Stimulated activated CD4-positive, alpha-beta T cell treated with anti-CD3 and anti-CD28 coated beads, TNF-alpha, amount 100 ng/mL, for 1 hour (primary cell): ENCODE measurements at places on chromosomes 5 and 9.

- DNase-seq = no peak
Measured at GRCh38 chr5:2685651-2686272, 65.7 kb downstream of the IRX2 start.

- no peak for DNase-seq
Measured at GRCh38 chr5:38845526-38846378, at the start of gene OSMR. Gene OSMR (plus strand): TSS chr5:38846012. CDS start chr5:38869045, 23,033 bp downstream.

- no peak for DNase-seq
Measured at GRCh38 chr5:159657771-159658170, 258.5 kb upstream of the ADRA1B start.

DNA sequence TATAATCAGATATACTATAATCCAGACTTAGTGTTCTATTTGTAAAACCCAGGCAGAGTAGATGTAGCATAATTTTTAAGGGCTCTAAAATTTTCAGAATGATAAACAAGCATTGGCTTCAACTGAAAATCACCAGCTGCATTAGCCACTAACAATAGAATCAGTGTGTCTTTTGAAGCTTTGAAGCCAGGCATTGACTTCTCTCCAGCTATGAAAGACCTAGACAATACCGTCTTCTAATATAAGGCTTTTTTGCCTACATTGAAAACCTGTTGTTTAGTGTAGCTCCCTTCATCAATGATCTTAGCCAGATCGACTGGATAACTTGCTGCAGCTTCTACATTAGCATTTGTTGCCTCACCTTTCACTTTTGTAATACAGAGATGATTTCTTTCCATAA is 1877.3 kb upstream of the ACO1 start:
- no peak for DNase-seq

GRCh38 chr9:113219186-113219936 is 1.7 kb downstream of the FKBP15 start:
- DNase-seq = no peak

- no peak for DNase-seq
Measured at GRCh38 chr9:73615557-73615956, 463.9 kb downstream of the ANXA1 start.

- DNase-seq = no peak
Measured at GRCh38 chr5:155254399-155254798, 240.8 kb downstream of the KIF4B start.

DNA sequence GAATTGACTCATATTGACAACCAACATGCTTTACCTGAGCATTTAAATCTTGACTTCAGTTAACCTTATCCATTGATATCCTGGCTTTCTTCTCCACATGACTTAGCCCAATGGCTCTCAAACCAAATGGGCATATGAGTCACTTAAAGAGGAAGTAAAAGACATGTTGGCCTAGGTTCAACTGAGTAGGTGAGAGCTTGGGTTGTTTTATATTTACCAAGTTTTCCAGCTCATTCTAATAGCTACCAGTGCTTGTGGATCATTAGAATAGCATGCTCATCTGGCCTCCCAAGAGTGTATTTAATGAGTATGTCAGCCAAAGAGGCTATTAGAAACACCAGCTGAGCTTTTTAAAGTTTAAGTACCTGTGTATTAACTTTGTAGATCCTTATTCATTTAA is 1049.0 kb downstream of the PTPRD start:
- DNase-seq = no peak

DNA sequence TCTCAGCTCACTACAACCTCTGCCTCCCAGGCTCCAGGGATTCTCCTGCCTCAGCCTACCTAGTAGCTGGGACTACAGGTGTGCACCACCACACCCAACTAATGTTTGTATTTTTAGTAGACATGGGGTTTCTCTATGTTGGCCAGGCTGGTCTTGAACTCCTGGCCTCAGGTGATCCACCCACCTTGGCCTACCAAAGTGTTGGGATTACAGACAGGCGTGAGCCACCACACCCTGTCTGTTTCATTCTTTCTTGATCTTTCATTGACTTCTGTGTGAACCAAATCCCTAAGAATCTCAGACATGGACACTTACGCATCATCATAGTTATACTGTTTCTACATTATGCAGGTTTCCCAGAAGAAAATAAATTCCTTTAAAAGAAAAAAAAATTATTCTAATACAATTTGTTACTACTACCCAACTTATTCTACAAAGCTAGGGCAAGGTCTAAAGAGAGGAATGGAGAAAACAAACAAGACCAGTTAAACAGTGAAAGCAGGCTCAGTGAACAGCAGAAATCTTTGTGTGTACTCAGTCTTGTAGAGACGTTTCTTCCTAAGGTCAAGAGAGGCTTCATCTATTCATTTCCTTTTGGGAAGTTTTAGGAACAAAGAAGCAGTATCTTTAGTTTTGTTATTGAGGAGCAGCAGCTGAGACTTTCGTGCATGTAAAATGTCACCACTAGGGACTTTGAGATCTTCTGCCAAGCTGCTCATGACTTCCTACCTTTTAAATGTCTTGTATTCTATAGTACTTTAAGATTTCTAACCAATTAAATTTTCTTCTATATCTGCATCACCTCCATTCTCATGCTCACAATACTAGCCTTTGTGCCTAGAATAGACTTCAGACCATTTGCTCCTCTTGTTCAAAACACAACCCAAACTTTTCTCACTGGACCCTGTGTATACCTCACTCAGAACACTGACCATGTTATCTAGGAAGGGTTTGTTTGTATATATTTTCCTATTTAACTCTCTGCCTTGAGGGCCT is 5.6 kb upstream of the HMGCR start:
- DNase-seq = no peak

- no peak for DNase-seq
Measured at GRCh38 chr5:24539613-24540012, 105.2 kb downstream of the CDH10 start.

GRCh38 chr5:136127560-136127959 is 5.1 kb upstream of the SMAD5 start:
- DNase-seq = no peak

DNA sequence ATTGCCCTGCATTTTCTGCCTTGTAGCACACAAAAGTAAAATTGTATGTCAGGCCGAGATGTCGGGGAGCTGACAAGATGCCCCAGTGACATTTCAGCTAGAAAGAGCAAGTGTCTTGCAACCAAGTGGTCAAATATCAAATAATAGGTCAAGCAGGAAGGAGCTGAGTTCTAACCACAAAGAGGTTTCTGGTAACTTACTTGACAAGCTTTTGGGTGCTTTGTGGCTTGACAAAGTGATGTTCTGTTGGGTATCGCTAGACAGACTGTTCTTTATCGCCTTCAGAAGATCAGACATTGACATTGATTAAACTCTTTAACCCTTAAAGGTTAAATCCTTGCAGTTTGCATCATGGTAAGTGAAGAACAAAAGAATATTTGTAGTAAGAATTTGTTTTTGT is 419.9 kb downstream of the CCDC171 start:
- DNase-seq = no peak

DNA sequence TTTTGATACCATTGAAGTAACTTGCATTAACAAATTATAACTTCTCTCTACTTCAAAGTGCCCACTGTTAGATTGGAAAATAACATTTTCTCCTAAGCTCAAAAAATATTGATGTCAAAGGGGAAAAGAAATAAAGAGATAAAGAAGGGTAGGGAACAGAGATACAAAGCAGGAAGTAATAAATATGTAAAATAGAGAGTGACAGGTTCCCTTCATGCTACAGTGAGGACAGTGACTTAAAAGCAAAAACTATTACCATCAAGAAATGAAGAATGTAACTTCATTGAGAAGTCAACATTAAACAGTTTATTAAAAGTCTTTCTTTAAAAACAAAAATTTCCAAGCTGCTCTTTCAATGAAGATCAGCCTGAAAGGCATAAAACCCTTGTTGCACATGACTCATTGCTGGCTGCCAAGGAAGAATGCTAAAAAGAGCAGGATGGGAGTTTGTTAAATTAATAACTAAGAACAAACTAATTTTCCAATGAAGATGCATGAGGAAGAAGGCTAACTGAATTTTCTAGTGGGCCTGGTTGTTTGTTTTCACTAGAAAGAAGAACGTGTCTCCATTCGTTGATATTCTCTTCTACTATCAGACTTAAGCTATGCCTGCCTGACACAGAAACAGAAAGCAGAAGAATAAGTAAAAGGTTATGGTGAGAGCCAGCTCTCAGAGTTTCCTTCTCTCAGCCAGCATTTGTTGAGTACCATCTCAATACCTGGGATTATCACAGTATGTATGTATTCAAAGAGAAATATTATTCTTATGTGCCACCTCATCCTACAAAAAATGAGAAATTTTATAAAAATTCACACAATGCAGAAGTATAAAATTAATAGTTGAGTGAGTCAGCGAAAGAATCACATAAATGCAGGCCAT is 197.8 kb upstream of the NREP start:
- DNase-seq = no peak

- no peak for DNase-seq
Measured at GRCh38 chr5:175715627-175716522, 58.0 kb downstream of the HRH2 start.

DNA sequence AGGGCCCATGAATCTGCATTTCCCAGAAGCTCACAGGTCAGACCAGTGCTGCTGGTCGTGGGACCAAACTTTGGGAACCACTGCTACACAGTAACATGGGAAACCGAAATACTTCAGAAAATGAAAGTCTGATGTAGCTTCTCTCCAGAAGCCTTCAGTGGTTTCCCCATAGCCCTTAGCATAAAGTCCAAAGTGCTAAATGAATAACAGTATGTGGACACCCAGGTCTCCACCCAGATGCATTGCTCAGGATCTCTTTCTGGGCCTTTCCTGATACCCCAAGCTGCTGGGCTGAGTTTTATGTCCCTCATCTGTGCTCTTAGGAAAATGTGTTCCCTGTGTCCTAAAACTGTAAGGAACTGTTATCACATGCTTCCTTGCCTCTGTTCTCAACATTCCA is 100.4 kb downstream of the NFIB start:
- DNase-seq = no peak

DNA sequence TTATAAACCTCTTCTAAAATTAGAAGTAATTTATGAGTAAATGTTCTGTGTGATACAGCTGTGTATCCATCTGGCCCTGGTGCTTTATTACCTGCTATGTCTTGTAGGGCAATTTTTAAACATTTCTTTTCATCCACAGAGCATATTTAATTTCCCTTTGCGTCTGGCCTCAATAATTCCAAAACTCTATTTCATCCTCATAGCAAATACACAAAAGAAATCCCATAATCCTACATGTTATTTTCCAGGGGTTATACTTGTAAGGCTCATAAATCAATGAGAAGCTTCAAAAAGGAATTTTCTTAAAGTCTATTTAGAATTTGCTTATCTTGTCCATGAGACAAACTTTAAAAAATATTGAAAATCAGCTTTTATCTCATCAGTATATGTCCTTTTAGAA is 167.0 kb downstream of the TTC39B start:
- no peak for DNase-seq

DNA sequence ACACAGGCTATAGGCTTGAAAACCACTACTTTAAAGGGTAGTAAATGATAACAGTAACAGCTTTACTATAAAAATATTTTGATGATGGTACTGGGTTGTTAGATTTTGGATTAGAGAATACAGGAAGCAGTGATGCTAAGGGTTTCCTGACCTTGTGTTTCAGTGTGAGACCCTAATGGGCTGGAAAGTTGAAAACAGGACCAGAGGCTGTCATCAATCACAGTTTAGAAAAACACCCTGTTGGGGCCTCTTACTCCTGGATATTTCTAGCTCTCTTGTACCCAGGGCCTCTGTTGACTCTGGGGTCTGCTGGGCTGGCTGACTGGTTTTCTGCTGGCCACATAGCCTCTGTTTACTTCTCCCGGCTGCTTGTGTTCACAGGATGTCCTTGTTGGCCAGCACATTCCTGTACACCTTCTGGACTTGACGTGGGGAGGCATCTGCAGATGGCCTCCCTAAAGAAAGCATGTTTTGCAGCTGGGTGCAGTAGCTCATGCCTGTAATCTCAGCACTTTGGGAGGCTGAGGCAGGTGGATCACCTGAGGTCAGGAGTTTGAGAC is 21.5 kb downstream of the ACER2 start:
- DNase-seq = no peak

DNA sequence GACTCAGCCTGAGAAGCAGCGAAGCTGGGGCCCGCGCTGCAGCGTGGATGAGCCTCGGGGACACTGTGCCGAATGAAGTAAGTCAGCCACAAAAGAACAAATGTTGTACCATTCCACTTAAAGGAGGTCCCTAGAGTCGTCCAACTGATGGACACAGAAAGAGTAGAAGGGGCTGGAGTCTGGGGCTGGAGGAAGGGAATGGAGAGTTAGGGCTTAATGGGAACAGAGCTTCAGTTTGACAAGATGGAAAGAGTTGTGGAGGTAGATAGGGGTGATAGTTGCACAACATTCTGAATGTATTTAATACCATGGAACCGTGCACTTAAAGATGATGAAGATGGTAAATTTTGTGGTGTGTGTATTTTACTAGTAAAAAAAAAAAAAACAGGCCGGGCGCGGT is 119.9 kb downstream of the EHMT1 start:
- DNase-seq = no peak

- DNase-seq = no peak
Measured at GRCh38 chr5:89395111-89395510, 512.1 kb upstream of the MEF2C start.

GRCh38 chr9:136404801-136405136 is 4.8 kb upstream of the SNAPC4 start:
- DNase-seq = no peak

GRCh38 chr9:1882711-1883403 is 132.3 kb upstream of the SMARCA2 start:
- DNase-seq = no peak

GRCh38 chr5:143308731-143309130 is 94.8 kb downstream of the NR3C1 start:
- DNase-seq = no peak
